ENCODE measurements at places on chromosomes 11 and 22.

- DNase-seq, result peak; percentile 69
Measured at GRCh38 chr11:76721755-76722677, 51.5 kb upstream of the LRRC32 start.

DNA sequence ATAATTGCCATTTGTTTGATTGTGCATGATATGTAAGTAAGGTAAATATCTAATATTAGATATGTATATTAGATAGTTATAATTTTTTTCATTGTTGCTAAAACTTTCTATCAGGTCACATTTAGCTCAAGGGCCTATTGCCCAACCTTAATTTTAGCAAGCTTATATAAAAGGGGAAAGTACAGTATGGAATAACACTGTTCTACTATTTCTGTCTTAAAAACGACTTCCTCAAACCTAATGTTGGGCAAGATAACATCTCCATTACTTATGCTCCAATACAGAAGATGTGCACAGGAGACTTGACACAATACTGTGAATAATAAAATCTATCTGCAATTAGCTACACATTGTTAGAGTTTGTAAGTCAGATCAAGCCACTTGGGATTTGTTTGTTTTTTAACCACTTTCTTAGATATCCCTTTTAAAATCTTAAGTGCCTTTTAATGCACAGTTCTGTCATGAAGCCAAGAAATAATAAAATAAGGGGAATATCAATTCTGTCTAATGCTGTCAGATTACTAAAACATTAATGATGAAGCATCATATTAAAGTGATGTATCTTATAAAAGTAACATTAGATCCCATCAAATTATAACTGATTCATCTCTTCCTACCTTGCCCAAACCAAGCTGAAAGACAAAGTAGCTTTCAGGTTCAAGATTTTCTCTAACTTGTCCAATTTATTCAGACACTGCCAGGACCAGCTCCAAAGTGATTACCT lies 98.1 kb downstream of the SIK3 start:
- DNase-seq, result no peak

GRCh38 chr11:104594228-104594958 lies 303.9 kb downstream of the CASP12 start:
- no peak for DNase-seq

GRCh38 chr11:1544536-1544935 lies 27.5 kb downstream of the DUSP8 start:
- no peak for DNase-seq

- DNase-seq, result no peak
Measured at GRCh38 chr22:27310966-27311697, 490.4 kb downstream of the MN1 start.

DNA sequence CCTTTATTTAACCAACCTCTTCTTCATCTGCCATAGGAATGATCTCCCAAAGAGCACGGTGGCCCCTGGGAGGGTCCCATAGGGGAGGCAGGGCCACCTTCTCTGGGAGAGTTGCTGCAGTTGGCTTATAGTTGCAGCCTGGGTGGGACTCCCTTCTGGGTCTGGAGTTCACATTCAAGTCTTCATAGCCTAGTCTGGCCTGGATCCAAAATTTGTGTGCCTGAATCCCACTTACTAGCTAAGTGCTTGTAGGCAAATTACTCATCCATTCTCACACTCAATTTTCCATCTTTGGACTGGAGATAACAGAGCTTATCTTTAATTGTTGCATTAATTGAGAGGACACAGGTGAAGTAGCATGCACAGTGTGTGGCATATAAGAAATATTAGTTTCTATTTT lies 163.6 kb downstream of the GRIK4 start:
- DNase-seq, result no peak

DNA sequence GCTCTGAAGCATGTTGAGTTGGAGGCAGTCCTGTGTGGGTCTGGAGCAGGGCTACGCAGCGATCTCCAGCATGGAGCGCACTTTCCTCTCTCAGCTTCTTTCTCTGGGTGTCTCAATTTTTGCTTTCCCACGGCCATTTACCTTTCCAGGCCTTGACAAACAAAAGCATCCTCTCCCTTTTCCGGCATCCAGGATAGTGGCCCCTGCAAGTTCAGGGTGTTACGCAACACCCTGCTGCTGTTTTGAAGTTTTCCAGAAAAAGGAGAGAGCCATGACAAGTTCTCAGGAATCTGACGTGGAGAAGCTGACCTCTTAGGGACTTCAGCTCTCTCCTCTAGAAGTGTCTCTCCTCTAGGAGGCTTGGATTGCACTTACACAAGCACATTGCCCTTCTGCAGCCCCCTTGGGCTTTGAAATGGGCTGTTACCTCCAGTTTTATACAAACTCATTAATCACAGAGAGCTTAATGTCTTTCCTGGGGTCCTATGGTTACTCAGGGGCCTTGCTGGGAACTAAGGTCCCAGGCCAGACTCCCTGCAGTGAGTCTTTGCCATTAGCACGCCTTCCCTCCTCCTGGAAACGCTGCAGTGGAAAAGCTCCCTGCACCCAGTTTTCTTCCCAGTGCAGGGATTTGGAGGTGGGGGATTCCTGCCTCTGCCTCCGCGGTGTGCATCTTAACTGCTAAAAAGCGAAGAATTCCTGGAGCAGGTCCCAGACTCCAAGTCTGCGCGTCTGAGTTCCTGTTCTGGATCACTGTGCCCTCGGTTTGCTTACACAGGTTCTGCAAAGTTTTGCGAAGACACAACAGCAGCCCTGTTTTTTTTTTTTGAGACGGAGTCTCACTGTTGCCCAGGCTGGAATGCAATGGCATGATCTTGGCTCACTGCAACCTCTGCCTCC lies 80.4 kb downstream of the BARX2 start:
- DNase-seq, result no peak

DNA sequence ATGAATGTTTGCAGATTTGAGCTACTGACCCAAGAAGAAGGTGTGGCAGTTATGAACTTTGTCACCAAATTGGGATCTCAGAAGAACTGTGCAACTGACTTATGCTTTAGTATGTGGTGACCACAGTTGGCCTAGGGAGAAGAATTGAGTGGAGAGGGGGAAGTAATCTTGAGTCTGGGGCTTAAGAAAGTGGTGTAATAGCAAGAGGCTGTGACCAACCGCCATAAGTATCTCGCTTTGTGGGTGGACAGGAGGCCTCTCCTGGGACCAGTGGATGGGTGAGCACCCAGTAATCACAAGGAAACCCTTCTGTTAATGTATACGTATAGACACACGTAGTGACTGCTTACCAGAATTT lies 12.7 kb upstream of the IL10RA start:
- no peak for DNase-seq

DNA sequence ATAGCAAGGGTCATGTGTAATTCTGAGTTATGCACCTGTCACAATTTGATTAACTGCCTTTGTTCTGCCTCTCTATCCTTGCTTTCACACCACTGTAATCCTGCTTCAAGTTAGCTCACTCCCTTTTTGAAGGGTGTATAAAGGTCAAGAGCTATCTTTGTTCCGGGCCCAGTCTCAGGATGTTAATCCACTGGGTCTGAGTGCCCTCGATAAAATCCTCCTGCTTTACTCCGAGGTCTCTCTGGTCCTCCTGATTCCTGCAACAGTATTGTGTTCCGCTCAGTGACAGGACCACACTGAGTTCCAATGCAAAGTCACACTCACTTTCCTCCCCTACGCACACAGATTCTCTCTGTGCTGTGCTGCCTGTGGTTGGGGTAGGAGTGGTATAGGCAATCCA lies 186.5 kb downstream of the DYNC2H1 start:
- DNase-seq, result no peak

DNA sequence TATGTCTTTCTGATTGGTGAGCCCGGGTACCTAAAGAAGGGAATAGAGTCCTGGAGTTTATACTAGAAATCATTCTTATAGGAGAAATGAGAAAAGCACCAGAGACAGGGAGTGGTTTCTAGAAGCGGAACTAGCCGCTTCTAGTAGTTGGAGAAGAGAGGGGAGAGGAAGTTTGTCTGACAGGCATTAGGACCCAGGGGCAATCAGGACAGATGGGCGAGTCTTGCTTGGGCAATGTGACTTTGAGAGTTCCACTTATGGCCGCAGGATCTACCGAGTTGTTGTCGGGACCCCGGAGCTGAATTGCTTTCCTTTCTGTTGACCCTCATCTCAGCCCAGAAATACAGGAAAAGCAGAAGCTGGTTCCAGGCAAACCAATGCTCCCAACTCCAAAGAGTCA lies 596.8 kb upstream of the CNTN5 start:
- no peak for DNase-seq

DNA sequence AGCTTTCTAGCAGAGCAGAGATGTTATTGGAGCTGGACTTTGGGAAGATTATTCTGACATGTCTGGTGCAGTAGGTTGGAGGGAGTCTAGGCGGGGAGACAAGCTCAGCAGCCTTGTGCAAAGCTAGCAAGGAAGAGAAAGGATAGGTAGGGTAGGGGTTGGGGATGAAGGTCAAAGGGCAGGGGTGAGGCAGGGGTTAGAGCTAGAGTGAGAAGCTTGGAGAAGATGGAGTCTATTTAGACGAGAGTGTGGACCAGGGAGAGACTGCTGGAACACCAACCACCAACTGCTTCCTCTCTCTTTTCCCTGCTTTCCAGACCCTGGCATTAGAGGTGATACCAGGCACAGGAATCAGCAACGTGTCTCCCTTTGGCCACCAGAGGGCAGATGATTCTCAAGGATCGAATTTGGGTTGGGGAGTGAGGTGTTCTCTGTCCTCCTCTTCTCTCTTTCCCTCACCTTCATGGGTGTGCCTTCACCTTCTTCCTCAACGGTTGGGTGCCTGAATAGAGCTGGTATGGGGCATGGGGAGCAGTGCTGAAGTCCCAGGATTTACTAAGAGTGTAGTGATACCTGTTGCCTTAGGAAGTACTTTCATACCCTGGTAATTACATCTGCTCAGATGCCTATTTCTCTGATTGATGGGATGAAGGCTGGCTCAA lies 1.8 kb upstream of the MARK2 start:
- DNase-seq, result peak; percentile 50

- DNase-seq, result no peak
Measured at GRCh38 chr22:17143826-17144225, 15.3 kb downstream of the HDHD5 start.

- no peak for DNase-seq
Measured at GRCh38 chr11:61718621-61719302, 33.7 kb upstream of the MYRF start.

GRCh38 chr11:122776546-122776945 lies 61.8 kb upstream of the CRTAM start:
- no peak for DNase-seq

DNA sequence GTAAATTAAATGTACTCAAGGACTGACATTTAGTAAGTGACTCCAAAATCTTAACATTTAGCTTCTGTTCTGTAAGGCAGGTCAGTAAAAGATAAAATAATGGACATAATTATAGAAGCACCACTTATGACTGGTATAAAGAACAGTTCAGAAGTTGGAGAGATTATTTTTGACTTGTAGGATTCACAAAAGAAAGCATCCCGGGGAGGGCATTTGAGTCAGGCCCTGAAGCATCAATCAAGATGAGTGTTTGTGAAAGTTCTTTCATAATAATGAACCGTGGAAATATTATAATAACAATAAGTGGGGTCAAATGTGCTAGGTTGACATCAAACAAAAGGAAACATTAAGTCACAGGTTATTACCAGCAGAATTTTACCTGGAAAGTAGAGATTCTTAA lies 201.9 kb downstream of the DDX10 start:
- no peak for DNase-seq

DNA sequence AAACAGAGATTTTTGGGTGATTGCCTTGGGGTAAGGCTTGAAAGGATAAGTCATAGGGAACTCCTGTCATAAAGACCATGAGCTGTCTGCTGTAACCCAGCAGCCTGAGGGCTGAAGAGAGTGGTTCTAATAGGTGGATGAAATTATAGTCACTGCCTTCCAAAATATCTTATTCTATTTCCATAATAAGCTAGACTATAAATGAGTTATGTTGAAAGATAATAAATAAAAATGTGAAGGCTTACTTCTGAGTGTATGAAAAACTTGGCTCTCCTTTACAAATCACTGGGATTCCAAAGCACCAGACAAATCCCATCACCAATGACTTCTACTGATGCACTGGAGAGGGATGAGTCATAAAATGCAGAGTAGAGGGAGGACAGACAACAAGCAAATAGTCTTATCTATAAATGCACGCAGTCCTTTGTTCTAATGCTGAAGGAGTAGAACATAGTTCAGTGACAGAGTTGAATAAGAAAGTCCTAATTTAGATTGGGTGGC lies 775.0 kb upstream of the LRRC4C start:
- DNase-seq, result no peak

DNA sequence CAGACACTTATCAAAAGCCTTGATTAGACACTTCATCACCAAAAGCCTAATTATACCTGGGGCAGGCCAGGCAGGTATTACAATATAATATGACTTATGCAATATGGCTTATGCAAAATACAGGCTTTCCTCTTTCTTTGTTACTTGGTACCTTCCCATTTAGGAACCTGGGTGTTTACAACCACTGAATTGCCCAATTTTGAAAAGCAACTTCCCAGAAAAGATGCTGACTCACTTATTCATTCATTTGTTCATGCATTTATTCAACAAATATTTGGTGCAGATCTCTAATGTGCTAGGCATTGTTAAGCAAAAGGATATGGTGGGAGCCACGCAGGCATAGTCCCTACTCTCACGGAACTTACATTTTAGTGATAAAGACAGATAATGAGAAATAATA lies 13.6 kb upstream of the JAML start:
- no peak for DNase-seq

GRCh38 chr11:112962579-112963367 lies 1.6 kb downstream of the NCAM1 start:
- DNase-seq, result no peak

DNA sequence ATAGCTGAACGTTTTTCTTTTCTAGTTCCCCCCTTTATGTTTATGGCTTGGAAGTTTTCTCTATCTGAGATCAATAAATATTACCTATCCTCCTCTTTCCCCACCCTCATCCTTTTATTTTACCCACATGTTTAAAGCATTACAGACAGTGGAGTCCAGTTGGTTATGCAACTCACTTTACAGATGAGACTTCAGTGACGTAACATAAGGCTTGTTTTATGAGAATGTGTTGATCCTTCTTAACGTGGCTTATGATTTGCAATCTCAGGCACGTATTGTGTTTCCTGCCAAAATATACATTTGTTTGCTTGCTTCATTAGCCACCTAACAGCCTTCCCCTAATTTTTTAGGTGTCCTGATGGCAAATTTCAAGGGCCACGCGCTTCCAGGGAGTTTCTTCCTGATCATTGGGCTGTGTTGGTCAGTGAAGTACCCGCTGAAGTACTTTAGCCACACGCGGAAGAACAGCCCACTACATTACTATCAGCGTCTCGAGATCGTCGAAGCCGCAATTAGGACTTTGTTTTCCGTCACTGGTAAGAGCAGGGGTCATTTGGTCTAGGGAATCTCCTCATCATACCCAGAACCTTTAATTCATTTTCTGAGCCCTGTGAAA lies 36.6 kb downstream of the TMEM45B start:
- DNase-seq, result no peak

DNA sequence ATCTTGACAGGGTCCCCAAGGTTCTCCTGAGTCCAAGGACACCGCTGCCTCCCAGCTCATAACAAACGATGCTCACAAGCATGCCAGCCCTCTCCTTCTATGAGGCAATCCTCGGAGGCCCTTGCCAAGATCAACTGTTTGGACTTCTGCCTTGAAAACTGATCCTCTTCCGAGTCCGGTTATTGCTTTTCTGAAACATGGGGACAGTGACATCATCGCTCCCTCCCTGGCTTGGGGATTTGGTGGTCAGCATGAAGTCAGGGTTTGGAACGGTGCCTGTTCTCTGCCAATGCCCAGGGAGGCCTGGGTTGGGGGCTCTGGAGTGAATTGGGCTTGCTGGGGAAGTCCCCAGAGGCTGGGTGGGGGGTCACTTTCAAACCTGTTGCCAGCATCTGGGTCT lies 149.3 kb downstream of the FBXO7 start:
- DNase-seq, result no peak

GRCh38 chr22:35426801-35427140 lies 26.8 kb downstream of the MCM5 start:
- DNase-seq, result no peak

- no peak for DNase-seq
Measured at GRCh38 chr11:2166091-2166851, 5.3 kb upstream of the INS start.
